ENCODE measurements at places on chromosomes 16 and 17.

GRCh38 chr17:77444628-77444983 is 303.8 kb downstream of the SEC14L1 start:
- DNase-seq, result peak; percentile 63

DNA sequence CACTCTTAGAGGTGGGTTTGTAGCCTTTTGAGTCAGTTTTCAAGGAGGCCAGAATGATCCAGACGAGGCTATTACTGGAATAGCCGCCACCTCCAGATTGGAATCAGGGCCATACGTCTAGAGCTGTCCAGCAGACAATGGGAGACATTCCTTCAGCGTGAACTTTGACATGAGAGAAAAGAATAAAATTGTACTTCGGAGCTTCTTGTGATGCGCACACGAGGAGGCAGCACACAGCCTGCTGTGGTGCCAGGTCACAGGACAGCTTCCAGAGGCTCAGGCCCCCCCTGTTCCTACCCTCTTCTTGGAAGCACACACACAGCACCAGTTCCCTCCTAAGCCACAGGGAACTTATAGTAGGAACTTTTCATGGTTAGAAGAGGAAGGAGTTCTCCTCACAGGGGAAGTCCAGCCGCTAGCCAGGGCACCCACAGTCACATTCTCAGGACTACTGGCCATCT is 81.0 kb downstream of the VPS53 start:
- no peak for DNase-seq

DNA sequence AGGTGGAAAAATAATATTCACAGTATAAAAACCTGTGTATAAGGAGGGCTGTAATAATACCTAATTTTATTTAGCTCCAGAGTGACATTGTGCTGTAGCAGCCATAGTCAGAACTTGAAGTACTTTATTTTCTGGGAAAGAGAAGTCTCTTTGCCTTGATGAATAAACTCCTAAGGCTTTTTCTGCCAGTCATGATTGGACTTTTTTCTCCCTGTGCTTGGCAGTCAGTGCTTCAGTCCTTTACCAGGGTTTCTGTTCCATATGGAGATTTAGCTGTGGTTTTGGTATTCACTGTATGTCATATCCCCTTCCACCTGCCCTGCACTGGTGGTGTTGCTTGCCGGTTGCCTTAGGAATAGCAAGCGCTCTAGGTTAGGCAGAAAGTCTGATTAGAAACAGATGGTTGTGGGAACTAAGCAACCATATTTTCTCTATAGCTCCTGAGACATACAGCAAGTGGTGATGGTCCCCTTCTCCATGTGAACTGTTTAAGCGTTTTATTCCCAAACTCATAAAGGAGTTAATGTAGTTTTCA is 24.7 kb downstream of the DDX42 start:
- no peak for DNase-seq

- no peak for DNase-seq
Measured at GRCh38 chr16:55012362-55012761, 81.7 kb downstream of the IRX5 start.

DNA sequence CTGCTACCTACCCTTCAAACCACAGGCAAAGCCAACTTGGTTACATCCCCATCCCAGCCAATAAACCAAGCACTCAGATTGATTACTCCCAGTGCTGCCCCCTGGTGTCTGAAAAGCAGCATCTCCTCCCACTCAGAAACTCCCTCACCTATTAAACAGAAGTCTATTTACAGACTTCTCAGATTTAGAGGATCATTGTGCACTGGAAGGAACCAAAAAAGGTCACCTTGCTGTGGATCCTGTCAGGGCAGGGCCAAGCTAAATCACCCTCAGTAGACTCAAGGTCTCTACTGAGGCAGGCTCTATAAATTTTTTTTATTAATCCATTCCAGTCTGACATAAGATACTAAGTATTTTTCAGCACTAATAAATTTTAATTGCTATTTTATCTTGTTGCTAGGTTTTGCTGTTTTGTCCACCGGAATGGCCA is 17.6 kb downstream of the HIGD1B start:
- peak; percentile 75 for DNase-seq

DNA sequence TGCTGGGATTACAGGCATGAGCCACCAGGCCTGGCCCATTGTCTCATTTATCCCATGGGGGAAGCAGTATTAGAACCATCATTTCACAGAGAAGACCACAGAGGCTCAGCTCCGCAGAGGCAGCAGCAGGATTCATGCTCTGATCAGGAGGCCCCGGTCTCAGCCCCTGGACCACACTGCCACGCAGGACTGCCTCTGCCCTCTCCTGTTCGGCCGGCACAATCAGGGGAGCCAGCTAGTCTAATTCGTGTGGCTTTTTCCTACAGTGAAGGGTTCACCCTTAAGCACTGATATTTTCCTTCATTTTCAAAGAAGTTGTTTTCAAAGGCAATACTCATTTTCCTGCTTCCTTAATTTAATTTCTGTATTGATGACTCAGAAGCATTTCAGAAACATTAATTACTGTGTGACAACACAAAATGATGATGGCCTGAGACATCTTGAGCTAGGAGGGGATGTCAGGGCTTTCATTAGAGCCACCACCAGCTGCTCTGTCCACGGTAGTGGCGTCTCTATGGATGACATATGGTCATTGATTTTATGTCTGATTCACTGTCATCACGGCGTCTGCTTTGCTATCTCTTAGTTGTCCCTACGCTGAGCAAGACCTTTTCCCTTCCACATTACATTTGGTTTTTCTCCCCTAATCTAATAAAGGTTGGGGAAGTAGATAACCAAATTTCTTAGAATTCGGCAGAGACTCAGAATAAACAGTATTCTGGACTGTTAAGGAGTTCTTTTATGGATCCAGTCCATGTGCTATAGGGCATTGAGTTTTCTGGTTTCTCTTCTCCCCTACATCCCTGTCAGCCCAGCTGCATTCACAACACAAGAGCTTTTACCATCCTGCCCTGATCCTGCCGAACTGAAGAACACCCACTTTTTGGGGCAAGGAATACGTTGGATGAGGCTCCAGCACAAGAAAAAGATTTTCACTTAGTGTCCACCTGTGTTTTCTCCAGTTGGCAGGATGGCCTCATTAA is 314.0 kb downstream of the SLC39A11 start:
- DNase-seq, result no peak

DNA sequence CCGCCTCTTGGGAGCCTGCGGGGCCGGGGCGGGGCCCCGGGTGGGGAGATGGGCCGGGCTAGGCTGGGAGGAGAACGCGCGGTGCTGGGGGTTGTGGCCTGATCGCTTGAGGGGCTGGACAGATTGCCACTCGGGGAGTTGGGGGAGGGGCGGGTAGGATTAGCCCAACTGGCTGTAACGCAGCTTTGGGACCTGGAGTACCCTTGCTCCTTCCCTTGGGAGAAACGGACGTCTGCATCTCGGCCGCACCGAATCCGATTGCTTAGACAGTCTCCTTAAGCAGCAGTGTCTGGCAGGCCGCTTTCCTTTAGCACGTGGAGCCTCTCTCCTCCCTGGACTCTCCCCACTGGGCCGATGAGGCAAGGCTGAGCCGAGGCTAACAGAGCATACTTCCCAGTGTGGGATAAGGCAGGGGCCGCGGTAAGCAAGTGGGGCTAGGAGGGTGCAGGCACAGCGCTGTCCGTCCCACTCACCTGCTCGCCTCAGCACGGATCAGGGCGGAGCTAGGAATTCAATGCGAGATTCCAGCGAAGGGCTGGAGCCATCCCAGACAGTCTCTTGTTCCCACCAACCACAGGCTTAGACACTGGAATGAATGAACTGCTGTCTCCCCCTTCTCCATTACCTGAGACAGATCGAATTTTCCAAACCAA is 540 bp upstream of the ACLY start:
- DNase-seq, result no peak

- DNase-seq, result peak; percentile 24
Measured at GRCh38 chr16:29307598-29308507, 98.7 kb downstream of the NPIPB11 start.

DNA sequence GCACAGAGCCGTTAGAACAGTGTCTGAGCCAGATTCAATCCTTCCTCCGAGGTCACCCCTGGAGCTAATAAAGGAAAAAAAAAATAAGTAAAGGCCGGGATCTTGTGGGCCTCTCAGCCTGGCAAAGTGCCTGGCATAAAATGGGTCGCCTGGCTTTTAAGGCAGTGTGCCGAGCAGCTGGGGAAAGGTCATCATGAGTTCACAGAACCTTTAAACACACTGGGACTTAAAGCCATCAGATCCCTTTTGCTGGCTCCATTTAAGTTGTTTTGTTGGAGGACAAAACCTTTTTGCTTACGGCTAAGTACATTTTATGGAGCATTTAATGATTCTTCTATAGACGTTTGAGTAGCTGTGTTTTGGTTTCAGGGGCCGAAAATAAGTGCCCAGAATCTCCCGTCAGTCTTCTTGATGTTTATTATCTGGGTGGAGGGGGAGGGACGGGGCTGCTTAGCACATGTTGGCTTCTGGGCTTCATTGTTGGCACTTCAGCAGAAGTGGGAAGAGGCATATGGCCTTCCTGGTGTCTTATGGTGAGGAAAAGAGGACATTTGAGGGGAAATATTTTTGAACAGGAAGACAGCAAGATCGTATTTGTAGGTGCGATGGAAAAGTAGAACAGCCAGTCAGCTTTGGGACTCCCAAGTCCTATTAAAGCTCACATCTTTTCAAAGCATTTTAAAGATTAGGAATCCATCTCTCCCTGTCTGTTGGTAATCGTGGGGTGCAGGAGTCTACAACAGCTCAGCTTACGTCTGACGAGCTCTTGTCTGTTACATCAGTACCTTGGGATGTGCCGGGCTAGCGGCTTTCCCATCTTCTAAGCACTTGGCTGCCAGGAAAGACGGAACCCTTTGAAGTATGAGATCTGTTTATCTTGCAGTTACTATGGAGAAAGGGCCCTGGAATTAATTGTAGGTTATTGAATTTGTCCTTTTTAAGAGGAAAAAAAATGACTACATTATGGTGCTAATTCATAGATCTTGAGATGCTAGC is 31.1 kb downstream of the RBFOX1 start:
- no peak for DNase-seq

DNA sequence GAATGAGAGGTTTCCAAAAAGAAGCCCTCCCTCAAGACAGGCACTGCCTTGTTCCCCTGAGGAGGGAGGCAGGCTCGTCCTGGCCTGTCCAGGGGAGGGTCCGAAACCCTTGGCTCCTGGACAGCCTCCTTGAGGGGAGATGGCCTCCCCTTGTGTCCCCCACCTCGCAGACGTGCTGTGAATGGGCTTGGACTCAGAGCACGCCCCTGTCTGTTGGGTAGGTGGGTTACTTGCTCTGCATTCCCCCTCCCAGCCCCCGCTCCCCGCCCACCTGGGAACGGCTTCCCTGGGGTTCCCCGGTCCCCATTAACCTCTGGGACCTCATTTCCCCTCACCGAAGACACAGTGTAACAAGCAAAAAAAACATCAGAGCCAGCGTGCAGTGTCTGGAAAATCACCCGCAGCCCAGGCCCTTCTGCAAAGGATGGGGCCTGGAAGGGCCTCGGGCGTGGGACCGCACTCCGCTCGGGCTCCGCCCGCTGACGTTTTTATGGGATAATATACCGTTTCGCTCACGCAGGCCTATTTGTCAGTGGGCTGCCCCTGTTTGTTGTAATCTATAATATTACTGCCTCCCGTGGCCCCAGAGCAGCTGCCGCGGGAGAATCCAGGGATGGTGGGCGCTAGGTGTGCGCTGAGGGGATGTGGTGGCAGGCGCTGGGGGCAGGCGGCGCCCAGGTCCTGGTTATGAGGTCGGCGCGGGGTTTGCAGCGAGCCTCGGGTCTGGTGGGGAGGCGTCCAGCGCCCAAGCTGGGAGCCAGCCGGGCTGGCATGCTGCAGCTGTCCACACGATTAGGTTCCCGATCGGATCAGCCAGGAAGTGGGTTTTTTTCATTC is 11.1 kb downstream of the BAHCC1 start:
- no peak for DNase-seq

- DNase-seq, result no peak
Measured at GRCh38 chr17:79441356-79442160, 169.3 kb downstream of the RBFOX3 start.

DNA sequence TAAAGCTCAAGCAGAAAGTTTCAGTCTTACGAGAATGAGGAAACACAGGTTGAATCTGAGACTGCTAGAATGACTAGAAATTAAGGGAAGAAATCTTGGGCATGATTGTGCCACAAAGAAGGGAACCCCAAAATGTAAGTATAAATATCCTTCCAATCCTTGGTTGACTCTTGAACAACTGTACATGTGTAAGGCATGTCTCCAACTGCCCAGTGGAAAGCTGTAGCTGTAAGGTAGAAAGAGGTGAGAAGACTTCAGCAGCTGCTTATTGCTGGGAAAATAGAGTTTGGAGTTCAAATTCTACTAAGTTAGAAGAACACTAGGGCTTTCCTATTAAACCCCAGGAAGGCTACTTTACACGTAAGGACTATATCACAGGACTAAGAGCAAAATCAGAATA is 59.7 kb upstream of the NACA2 start:
- no peak for DNase-seq

GRCh38 chr17:10875984-10876555 is 38.2 kb upstream of the PIRT start:
- peak; percentile 36 for DNase-seq

DNA sequence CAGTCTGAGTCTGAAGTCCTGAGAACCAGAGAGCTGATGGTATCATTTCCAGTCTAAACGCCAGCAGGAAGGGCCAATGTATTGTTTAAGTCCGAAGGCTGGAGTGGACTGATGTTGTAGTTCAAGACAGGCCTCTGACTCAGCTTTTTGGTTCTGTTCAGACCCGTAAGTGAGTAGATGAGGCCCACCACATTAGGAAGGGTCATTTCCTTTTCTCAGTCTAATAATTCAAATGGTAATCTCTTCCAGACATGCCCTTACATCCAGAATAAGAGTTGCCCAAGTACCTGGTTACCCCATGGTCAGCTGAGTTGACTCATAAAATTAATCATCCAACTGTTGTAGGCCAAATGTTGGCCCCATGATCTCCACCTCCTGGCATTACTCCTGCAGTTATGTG is 442.6 kb upstream of the HSBP1 start:
- no peak for DNase-seq

DNA sequence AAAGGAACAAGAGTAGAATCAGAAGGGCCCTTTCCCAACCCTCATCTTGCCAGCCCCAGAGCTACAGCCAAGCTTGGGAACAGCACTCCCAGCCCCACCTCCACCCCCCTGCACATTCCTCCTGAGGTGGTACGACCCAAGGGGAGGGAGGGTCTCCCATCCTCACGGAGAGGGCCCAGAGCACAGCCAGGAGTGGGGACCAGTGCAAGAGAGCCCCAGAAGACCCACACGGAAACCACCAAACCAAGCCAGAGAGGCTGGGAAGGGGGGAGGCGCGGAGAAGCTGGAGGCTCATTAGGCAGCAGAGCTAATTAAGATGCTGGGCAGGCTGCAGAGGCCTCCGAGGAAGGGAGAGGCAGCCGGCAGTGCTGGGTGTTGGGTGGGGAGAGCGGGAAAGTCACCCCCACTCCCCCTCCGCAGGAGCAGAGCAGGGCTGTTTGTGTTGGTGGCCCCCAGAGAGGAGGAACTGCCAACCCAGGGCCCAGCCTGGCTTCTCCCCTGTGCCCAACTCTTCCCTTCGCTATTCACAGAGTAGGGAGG is 2.4 kb downstream of the CACNB1 start:
- no peak for DNase-seq

- DNase-seq, result no peak
Measured at GRCh38 chr16:61820820-61821219, 215.4 kb downstream of the CDH8 start.

- no peak for DNase-seq
Measured at GRCh38 chr16:74100395-74101326, 196.0 kb upstream of the PSMD7 start.
